ENCODE measurements at places on chromosomes 16 and 17.

DNA sequence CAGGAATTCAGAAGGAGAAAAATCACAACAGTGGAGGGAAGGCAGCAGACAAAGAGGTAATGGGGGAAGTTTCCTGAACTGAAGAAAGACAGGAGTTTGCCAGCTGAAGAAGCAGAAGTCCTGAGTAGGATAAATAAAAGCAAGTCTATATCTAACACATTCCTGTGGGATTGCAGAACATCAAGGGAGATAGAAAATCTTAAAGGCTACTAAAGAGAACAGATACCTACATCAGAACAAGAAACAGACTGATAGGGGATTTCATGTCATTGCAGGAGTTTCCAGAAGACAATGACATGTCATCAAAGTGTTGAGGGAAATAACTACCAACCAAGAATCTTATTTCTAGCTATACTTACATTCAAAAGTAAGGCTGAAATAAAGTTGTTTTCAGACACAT lies 21.3 kb upstream of the CRYBA1 start:
- no peak for DNase-seq

GRCh38 chr17:43125967-43126910 lies 1.1 kb upstream of the BRCA1 start:
- DNase-seq, result no peak

DNA sequence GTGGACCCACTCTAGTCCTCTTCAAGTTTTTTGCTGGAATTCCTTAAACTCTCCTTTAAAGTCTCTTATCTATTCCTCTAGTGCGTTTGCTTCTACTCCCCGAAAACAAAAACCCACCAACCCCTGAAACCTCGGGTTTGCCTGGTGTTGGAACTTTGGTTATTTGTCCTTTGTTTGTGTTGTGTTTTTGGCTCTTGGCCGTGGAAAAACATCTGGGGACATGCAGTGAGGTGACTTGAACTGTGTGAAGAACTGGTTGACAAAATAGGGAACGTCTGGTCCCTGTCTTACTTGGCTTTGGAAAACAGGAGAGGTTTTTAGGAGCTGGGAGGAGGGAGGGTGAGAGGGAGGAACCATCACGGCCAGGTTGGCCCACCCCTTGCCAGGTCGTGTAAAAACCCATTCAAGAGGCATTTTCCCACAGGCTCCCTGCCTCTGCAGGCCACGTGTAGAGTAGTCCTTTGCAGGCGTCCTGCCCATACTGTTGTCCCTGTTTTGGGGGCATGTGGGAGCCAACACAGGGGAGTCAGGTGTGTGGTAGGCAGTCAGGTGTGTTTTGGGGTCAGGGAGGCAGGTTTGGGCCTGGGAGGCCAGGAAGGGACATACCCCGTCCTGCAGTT lies 169.3 kb downstream of the RAB11FIP4 start:
- DNase-seq, result no peak

DNA sequence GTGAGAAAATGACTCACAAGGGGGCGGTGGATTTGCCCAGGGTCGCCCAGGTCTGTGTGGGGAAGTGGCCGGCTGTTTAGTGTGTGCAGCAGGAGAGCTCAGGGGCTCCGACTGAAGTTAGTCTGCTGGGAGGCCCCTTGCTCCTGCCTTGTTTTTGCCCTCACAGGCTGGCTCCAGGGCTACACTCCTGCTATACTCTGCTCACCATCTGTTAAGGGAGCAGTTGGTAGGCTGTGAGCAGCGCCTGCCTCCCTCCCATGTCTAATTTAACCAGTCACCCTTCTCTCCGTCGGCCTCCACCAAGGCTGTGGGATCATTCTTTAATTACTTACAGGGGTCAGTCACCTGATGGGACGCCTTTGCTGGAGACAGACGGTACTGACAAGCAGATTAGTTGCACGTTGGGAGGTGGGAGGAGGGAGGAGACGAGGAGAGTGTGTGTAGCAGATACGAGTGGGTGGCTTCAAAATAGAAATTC lies 35.5 kb downstream of the KSR1 start:
- peak; percentile 27 for DNase-seq

DNA sequence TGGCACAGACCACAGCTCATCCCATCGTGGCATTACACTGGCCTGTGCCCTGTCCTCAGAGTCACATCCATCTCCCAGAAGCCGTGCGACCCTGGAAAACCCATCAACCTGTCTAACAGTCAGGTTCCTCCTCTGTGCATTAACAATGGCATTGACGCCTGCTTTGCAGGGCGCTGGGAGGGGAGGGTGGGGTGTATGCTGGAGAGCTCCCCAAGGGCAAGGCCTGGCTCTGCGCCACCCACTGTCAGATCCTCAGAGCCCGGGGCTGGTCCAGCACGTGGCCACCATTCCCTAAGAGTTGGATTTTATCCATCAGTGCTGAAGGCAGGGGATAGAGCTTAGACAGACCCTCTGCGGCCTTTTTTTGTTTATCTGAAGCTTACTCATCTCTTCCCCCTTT lies 28.7 kb downstream of the NOS2 start:
- no peak for DNase-seq

DNA sequence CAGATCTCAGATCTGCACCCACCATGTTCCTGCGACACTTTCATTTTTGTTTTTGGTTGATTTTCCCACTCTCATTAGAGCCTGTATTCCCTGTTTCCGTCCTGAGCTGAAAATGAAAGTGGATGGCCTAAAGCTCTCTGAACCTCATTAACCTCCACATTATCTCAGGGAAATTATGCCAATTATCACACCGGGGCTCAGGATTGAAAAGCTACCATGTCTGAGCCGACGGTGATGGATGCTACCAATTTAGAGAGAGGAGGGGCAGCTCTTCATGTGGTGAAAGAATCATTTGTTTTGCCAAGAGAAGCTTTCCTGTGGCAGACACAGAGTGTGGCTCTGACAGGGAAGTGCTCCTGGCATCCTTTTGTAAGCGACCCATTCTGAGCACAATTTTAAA lies 410.4 kb upstream of the CDH11 start:
- no peak for DNase-seq

GRCh38 chr16:29811896-29812665 lies at the start of gene PRRT2:
Gene PRRT2, plus strand, starts transcription at chr16:29812193. Its CDS starts 862 bp downstream, at chr16:29813055.
- DNase-seq, result peak; percentile 88

DNA sequence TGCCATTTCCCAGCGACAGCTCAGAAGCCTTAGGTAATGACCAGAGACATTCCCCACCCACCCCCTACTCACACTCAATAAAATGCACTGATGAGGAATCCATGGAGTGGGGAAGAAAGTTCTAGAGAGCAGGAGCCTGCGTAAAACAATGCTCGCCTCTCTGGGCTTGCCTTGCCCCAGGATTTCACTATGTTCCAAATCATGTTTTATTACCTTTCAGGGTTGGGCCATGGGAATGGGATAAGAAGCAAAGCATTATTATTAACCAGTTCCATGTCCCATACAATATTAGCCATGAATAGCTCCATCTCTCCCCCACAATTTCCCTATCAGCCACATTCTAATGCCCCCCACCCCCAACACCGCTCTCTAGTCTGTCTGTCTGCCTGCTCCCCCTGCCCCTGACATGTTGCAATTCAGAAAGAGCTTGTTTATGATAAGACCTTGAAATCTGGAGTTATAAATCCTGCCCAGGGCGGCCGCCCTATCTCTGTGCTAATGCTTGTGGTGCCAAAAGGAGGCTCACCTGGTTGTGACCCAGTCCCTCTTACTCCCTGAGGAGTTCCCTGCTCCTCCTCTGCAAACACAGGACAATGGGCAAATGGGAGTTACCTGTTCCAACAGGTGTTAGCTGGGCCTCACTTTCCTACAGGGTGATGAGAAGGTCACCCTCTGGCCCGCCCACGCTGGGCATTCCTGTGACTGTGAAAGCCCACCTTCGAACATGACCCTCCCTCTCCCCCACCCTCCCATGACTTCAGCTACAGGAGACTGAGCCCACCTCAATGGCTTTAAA lies 28.0 kb upstream of the DDX52 start:
- DNase-seq, result no peak

- no peak for DNase-seq
Observed at GRCh38 chr16:77897129-77897437, 108.7 kb downstream of the VAT1L start.

DNA sequence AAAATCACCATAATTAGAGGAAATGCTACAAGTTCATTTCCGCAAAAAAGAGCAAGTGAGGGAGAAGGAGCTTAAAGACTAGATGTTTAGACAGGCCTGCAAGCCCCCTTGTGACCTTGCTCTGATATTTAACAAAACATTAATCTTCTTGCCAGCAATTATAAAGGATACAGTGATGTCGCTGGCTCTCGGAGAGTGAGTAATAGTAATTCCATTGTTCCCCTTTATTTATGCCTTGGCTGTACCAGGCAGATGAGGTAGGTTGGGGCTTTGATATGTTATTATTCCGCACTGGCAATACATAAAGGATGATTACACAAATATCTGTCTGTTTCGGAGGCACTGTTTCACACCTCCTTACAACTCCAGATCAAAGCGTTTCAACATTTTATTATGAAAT lies 204.8 kb upstream of the SALL1 start:
- no peak for DNase-seq

DNA sequence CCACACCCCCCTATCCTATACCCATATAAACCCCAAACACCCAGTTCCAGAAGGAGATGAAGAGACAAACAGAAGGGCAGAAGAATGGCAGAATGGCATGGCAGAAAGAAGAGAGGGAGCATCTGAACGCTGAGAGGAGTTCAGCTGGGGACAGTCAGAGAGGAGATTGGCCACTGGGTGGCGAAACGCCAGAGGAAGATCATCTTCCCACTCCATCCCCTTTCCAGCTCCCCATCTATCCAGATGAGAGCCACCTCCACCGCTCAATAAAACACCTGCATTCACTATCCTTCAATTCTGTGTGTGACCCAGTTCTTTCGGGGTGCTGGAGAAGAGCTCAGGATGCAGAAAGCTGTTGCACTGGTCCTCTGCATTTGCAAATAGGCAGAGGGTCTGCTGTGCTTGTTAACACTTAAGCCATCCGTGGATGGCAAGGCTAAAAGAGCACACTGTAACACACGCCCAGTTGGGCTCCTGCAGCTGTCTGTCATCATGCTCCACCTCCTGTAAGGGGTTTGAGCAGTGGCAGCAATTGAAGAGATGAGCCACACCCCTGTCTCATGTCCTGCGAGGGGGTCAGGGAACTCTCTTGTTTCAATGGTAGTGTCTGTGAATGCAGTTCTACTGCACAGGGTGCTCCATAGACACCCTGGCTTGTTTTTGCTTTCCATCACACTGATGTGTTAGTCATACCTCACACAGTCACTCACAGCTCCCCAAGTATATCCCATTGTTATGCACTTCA lies 1034.8 kb upstream of the RBFOX1 start:
- no peak for DNase-seq

DNA sequence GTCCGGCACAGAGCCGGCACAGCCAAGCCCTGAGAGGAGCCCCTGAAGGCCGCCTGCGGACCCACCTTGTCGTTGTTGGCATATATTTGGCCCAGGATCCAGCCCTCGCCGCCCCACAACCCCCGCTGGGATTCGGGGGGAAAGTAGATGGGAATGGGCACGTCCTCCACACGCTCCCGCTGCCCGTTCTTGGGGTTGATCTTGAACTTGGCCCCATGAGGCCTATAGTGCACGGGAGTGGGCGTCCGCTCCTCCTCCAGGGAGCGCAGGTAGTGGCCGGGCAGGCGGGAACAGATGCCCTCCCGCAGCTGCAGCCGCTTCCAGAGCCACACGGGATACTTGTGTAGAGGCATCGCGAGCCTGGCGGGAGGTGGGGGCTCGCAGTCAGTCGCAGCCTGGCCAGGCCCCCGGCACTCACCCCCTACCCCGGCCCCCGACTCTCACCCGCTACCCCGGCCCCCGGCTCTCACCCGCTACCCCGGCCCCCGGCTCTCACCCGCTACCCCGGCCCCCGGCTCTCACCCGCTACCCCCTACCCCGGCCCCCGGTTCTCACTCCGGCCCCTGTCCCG lies 387 bp downstream of the MRPL28 start:
- DNase-seq, result no peak

DNA sequence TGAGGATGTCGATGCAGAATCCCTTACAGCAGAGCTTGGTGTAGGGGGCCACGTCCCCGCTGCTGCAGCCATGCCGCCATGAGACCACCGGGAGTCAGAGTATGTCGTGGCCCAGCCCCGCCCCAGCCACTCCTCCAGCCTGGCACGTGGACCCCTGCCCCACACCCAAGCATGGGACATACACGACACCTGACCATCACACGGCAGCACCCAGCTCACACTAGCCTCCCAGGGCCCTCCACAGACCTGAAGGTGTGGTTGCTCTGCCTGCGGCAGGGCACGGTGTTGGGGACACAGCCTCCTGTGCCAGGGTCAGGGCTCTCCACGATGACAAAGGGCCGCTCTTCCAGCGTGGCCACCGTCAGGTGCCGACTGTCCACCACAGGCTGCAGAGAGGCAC lies 9.4 kb downstream of the GRIN2C start:
- no peak for DNase-seq

DNA sequence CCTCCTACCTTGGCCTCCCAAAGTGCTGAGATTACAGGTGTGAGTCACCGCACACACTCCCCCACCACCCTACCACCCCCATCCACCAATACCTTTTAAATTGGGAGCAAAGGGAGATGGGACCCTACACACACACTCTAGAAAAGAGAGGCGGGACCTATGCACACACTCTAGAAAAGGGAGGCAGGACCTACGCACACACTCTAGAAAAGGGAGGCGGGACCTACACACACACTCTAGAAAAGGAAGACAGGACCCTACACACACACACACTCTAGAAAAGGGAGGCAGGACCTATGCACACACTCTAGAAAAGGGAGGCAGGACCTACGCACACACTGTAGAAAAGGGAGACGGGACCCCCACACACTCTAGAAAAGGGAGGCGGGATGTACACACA lies 18.9 kb downstream of the TPSD1 start:
- DNase-seq, result no peak

DNA sequence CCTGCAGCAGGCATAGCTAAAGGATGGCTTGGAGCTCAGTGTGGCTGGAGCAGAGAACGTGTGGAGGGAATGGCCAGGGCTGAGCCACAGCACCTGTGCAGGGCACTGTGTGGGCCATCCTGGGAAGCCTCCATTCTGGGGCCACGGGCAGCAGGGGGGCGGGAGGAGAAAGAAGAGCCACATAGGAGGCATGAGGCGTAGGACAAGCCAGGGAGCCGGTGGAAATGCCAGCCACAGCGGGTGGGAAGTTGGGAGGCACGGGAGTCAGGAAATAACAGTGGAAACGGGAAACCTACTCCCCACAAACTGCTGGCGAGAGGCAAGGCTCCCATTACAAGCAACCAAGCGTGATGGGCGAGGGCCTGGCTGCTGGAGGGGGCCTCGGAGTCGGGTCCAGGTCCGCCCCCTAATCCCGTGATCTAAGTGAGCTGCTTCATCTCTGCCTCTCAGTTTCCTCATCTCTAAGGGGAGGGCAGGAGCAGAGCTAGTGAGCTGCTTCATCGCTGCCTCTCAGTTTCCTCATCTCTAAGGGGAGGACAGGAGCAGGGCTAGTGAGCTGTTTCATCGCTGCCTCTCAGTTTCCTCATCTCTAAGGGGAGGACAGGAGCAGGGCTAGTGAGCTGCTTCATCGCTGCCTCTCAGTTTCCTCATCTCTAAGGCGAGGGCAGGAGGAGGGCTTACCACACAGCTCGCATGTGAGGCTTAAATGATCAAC lies 104.9 kb downstream of the ADCY9 start:
- peak; percentile 24 for DNase-seq

GRCh38 chr17:62996221-62996620 lies 30.2 kb downstream of the TANC2 start:
- DNase-seq, result no peak
